ENCODE measurements at places on chromosomes 7 and 10. TPM values are rescaled to one million over a fixed set of nuclear protein-coding genes. Genes with fewer than 3 reads are reported as not detected.

Gene HOXA10
- total RNA-seq: under 0.01 TPM

Gene PTCD1
- 6.7 TPM for total RNA-seq

Gene LEP
- not detected for total RNA-seq

Gene WDFY4
- total RNA-seq: under 0.01 TPM

Gene PRLHR
- not detected for total RNA-seq

Gene IFRD1
- 58.0 TPM for total RNA-seq

Gene PNLIP
- total RNA-seq: not detected

Gene CPA4
- total RNA-seq: 0.92 TPM

Gene MAGI2
- 4.6 TPM for total RNA-seq

Gene ADIRF
- total RNA-seq: 936 TPM

Gene LIPN
- total RNA-seq: not detected

Gene TIMM23
- 72.8 TPM for total RNA-seq

Gene ATP6V0E2
- 21.7 TPM for total RNA-seq

Gene CALML3
- not detected for total RNA-seq
